ENCODE measurements at places on chromosomes 3 and 15. TPM values are rescaled to one million over a fixed set of nuclear protein-coding genes. Genes with fewer than 3 reads are reported as not detected.

- DNase-seq, result no peak
These were observed 35.9 kb downstream of the NTRK3 start for GRCh38 chr15:88220443-88221335.

DNA sequence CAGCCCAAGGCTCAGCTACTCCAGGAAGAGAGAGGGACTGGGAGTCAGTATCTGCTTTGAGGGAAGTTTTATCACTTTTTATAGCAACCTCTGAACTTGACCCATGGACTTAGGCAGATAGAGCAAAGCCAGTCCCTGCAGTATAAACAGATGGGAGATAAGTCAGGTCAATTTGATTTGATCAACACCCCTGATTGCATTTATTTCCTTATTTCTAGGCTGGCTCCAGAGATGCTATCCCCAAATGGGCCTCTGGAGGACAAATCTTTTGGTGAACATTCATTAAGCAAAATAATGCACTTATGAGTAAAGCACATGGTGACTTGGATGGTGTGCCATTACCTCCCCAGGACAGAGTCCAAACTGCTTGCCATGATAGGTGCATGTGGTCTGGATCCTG is 8.9 kb upstream of the IDH3A start:
- no peak for DNase-seq

GRCh38 chr3:102979682-102980354 is 545.0 kb downstream of the ZPLD1 start:
- peak; percentile 80 for DNase-seq

- no peak for DNase-seq
These were observed 255.8 kb downstream of the MEIS2 start for GRCh38 chr15:36844534-36844998.

DNA sequence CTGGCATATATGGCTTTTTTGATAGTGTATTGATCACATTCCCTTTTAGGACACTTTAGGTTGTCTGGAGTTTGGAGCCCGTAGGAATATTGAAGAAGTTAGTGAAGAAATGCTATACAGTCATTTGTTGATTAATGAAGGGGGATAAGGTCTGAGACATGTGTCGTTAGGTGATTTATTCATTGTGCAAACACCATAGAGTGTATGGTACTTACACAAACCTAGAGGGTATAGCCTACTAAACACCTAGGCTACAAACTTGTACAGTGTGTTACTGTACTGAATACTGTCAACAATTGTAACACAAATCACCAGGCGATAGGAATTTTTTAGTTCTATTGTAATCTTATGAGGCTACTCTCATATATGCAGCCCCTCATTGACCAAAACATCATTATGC is 3.3 kb downstream of the TPM1 start:
- no peak for DNase-seq

DNA sequence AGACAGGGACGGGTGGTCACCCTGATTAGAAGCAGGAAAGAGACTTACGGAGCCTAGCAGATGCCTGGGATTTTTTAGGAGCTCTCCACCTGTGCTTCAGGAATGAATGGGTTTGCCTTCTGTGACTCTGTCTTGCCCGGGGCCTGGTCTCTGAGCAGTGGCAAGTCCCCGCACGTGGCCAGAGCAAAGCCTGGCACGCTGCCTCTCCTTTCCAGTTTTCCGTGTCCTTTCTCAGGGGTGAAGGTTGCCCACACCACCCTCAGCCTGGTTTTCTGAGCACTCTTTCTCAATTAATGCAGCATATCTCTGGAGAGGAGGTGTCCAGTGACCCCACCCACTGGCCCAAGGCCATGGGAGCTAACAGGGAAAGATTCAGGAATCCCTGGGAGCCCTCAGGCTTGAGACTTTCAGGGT is 14.5 kb upstream of the CHST14 start:
- DNase-seq, result no peak

GRCh38 chr3:156171281-156172267 is 51.2 kb downstream of the KCNAB1 start:
- DNase-seq, result no peak

DNA sequence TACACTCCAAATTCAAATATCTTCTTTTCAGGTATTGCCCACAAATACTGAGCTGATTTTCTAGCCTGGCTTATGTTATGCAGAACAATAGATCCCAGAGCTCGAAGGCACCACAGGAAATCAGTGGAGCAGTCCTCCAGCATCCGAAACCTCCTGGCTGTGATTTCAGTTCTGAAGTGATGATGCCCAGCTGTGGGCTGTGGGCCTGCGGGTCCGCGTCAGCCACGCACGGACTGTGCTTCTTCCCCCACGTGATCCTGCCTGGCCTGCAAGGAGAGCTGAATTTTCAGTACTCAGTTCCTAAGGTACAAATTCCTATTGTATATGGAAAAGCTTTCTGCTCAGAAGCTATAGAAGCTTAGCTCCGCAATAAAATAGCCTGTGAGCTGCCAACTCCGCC is 96.2 kb downstream of the OCA2 start:
- DNase-seq, result no peak

DNA sequence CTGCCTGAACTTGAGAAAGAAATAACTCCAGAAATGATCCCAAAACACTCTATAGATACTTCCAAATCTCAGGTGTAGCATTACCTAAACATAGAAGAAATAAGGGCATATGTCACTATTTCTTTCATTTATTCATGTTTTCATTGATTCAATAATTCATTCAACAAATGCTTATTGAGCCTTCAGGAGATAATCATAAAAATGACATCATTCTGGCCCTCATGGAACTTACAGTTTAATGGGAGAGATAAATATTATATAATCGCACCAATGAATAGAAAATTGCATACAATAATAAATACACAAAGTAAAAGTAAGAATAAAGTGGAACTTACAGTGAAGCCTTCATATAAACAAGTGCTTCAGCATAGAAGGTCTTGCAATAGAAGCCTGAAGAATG is 58.1 kb upstream of the NR2F2 start:
- no peak for DNase-seq

DNA sequence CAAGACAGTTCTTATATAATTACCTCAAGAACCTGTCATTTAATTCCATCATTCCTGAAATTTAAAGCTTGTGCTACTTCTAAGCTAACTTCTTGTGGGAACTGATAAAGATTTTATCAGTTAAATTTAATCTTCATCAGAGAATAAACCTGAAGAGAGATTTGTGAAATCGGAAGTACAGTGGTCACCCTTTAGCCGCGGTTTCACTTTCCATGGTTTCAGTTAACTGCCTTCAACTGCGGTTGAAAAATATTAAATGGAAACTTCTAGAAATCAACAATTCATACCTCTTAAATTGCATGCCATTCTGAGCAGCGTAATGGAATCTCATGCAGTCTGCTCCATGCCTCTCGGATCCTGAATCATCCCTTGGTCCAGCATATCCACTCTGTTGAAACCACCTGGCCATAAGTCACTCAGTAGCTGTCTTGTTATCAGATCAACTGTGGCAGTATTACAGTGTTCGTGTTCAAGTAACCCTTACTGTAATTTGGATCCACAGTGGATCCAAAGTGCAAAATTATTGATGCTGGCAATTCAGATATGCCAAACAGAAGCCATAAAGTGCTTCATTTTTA is 626.1 kb downstream of the CADM2 start:
- DNase-seq, result no peak

GRCh38 chr15:50431204-50431603 is 7.0 kb downstream of the USP8 start:
- no peak for DNase-seq

DNA sequence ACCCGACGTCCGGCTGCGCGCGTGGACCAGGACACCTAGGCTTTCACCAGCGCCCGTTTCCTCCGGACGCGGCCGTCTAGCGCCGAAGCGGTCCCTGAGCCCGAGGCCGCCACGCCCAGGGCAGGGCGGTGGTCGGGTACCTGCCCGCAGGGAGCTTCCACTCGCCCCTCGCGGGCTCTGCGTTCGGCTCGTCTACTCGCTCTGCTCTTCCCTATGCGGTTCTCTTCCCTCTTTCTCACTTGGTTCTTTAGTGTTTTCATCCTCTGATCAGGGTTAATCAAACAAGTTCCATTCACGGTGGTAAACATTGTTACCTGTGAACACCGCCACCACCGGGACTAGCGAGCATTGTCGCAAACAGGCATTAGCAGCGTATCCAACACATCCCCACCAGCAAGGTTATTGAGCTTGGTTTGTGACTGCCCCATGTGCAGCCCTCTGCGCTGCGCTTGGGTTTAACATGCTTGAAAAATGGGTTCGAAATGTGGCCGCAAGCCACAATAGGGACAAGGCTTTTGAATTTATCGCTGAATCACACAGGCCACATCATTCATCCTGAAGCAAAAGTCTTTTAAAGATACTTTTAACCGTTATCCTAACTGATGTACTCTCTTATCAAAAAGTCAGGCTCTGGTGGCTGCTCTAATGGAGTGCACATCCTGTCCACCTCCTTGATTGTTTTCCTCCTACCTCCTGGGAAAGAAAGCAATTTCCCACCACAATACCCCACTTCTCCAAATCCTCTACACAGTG is 843 bp upstream of the CD47 start:
- DNase-seq, result no peak

GRCh38 chr15:51025454-51025846 is 69.3 kb downstream of the TNFAIP8L3 start:
- DNase-seq, result no peak

- no peak for DNase-seq
These were observed 13.8 kb downstream of the TSPAN3 start for GRCh38 chr15:77057072-77057471.

- DNase-seq, result no peak
These were observed 83.8 kb downstream of the APBA2 start for GRCh38 chr15:28969511-28970085.

DNA sequence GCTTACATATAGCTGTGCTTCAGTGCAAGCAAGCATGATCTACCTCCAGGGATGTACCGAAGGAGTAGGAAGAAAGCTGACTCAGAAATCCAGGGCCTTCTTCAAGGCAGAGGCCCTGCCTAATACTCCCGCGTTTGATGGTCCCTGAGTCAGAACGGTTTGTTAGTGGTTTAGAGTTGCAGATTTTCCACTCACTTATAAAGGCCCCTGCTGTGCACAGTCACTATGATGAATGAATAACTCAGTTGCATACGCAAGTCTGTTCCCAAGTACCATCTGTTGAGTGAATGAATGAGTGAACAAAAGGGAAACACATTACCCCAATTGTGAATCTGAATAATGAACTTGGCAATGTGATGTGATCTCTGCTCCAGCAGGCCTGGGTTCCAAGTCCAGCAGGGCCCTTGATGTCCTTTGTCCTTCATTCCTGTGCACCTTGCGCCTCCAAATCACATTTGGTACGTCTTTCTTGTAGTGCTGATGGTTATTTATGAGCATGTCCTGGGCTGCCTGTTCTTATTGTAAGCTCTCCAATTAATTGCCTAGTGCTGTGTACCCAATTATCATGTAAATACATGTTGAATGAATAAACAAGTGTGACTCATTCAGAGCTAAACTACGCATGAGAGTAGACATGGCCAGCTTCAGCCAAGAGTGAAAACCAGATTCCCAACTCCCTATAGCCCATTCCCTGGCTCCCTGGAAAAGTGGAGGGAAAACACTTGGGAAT is 85.3 kb upstream of the LIMD1 start:
- no peak for DNase-seq

- no peak for DNase-seq
These were observed 52.5 kb upstream of the CHRM5 start for GRCh38 chr15:33915571-33916407.

- DNase-seq, result no peak
These were observed 45.4 kb upstream of the RAD18 start for GRCh38 chr3:9008550-9009255.

DNA sequence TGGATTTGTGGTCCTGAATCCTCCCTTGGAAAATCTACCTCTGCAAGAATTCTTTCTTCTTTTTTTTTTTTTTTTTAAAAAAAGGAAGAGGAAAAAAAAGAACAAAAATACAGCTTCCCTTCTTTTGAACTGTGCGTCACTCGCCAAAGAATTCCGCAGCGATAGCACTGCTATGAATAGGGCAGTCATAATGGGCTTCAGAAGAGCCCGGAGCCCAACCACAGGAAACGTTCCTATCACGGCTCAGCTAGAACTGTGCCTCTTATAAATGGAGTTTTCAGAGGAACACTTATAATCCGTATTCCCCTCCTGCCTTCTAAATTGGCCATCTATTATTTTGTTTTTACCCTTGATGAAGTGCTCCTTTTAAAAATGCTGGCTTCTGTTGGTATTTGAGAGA is 227.7 kb downstream of the ADAMTS17 start:
- peak; percentile 70 for DNase-seq

DNA sequence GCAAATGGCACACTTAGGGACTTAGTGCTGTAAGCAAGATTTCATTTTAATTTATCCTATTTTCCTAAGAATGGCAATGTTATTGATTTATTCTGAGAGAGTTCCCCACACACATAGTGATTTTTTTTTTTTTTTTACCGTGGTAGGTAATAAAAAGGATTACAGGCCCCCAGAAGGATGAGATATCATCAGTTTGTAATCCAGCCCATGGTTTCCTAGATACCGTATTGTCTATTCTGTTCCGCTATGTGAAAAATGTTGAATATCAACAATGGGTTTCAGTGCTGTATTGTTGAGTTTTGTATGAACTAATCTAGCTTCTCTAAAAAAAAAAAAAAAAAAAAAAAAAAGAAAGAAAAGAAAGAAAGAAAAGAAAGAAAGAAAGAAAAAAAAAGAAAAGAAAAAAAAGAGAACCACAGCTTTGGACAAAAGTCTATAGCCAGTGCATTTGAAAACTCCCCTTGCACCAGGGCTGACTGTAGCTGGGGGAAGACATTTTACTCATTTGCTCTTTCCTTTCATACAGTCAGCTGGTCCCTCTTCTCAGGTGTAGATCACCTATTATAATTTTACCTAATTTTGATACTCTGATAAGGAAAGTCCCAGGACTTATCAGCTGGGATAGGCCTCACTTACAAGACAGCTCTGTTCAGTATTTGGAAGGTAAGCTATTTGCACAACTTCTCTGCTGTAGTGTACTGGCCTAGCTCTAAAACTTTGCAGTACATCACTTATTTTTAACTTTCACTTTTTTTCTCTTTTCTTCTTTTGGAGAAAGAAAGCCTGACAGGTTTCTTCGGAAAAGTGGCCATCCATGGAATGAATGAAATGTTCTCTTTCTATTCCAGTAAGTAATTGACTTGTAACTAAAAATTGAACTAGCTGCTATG is 101.4 kb upstream of the SOX2 start:
- DNase-seq, result no peak

DNA sequence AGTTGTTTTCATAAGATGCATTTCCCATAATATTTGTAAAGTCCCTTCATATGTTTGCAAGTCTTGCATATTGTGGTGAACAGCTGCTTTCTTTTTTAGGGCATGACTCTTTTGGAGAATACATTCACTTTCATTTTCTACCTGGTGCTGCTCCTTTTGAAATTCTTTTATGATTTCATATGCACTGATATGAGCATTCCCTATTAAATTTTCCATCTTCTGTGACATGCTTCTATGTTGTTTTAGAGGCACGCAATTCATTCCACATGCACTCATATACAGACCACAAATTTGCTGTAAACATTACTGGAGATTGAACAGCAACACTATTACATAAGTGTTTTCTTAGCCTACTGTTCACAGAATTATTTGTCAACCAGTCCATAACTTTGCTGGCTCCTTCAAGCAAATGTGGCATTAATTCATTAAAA is 92.8 kb upstream of the TNFSF10 start:
- no peak for DNase-seq

Gene RBP2
- not detected for total RNA-seq

Gene DNASE1L3
- total RNA-seq, result 2.4 TPM

Gene IMPG2
- total RNA-seq, result under 0.01 TPM

Gene IL5RA
- total RNA-seq, result 3.6 TPM

Gene CDHR4
- total RNA-seq, result 1.6 TPM

Gene GOLGA6L10
- total RNA-seq, result 2.8 TPM

Gene VPS18
- total RNA-seq, result 33.3 TPM

Gene PLA2G4E
- total RNA-seq, result not detected
